Osteoblast (primary cell): ENCODE measurements at places on chromosomes 2 and 18. TPM values are rescaled to one million over a fixed set of nuclear protein-coding genes. Genes with fewer than 3 reads are reported as not detected.
A peak's percentile ranks its signal among the peaks of the same experiment; 100 is the strongest.

DNA sequence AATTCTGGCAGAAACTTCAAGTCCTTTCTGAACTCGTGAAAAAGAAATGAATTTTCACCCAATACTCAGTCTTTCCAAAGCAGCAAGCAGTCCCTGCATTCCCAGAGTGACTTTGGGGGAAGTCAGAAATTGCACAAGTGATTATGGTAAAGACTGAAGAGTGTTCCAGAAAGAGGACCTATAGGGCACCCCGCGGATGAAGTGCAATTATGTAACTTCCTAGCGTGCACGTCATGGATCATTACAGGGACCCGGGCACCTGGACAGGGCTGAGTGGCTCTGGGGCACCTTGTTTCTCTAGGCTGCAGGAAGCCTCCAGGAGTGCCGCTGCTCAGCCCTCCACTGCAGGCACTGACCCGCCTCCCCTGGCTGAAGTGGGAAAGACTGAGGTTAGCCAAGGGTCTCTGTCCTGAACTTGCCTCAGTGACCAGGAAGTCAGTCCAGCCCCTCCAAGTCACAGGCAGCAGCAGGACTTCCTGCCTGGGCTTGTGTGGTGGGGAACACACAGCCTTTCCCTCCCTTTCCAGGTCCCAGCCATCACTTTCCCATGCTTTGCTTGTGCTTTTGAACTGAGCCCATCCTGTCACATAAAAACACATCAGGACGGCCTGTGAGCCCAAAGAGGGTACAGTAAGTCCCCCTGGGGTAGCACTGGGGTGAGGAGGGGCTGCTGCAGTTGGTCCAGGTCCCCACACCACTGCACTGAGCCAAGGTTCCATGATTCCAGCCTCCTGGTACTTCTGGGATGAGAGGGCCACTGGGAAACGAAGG is 19.8 kb downstream of the TMEM185B start:
- no peaks in the 10 kb centered on the region for H3K36me3 ChIP-seq
- no peaks in the 10 kb centered on the region for H3K4me1 ChIP-seq
- DNase-seq = peak; percentile 34
- peaks cover 3% of the 10 kb centered on the region for H3K27me3 ChIP-seq
- no peak overlapping the region for H3K27ac ChIP-seq

Gene ICA1L
- total RNA-seq = 8.7 and 12.1 TPM in 2 replicates

Gene INPP5D
- total RNA-seq = under 0.01 TPM in 2 replicates

Gene SLC5A7
- total RNA-seq = not detected in 2 replicates

DNA sequence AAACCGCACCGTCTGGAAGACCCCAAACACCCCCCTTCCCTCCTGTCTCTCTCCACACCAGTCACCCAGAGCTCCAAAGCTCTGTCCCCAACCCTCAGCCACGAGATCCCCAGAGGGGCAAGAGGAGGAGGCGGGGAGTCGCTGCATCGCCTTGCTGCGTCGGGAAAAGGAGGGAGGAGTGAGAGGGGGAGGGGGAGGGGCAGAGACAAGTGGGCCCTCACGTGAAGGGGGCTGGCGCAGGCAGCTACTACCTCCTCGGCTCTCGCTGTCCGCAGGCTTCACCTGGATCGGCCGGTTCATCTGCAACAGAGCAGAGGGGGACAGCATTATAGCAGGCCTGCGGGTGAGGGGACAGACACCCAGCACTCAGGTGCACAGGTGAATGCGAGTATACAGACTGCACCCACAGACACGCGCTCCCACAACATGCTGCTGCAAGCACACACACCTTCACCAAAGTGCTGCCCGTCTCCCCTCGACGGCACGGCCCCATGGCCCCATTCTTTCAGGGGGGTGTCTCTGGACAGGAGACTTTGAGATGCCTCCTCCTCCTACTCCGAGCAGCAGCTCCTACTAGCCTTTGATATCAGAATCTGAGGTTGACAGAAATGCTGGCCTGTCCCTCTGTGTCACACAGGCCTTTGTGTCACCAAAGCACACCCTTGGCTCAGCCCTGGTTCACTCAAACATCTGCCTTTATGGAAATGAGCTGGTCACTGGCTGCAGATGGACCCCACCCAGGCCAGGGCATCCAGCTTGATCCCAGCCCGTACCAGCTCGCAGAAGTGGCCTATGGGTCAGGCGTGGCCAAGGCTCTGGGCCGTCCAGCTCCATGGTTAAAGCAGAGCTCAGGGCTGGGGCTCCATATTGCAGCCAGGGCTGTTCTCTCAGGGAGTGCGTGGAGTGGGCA is 243.8 kb downstream of the CELF4 start:
- H3K4me3 ChIP-seq = no peak overlapping the region
- H3K4me1 ChIP-seq = no peaks in the 10 kb centered on the region
- H3K27me3 ChIP-seq = peaks cover 8% of the 10 kb centered on the region
- no peak for DNase-seq
- H3K36me3 ChIP-seq = no peaks in the 10 kb centered on the region
- H3K27ac ChIP-seq = no peak overlapping the region

GRCh38 chr2:16741498-16741897 is 75.9 kb upstream of the CYRIA start:
- no peak overlapping the region for H3K27ac ChIP-seq
- no peak for DNase-seq
- no peaks in the 10 kb centered on the region for H3K4me1 ChIP-seq

DNA sequence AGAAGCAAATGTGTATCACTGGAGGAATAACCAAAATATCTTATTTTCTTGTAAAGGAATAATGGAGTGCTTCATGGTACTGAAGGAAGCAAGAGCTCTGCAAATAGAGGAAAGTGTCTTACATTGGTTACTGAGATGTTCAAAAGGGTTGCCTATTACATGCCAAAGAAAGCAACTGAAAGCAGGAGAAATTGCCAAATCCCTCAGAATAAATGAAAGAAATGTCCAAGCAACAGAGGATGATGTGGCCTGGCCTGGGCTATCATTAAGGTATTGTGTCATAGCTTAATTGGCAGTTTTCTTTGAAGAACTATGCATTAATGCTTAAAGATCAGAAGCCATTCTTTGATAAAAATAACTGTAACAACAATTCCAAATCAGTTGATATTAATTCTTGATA is 173.7 kb downstream of the RAB3GAP1 start:
- no peak for DNase-seq
- no peaks in the 10 kb centered on the region for H3K36me3 ChIP-seq
- H3K27ac ChIP-seq = no peak overlapping the region
- no peak overlapping the region for H3K4me3 ChIP-seq

GRCh38 chr2:130354139-130354428 is 1.8 kb upstream of the PTPN18 start:
- H3K4me3 ChIP-seq = no peak overlapping the region
- DNase-seq = no peak
- H3K4me1 ChIP-seq = peaks cover 6% of the 10 kb centered on the region
- no peaks in the 10 kb centered on the region for H3K36me3 ChIP-seq
- H3K27me3 ChIP-seq = no peaks in the 10 kb centered on the region

DNA sequence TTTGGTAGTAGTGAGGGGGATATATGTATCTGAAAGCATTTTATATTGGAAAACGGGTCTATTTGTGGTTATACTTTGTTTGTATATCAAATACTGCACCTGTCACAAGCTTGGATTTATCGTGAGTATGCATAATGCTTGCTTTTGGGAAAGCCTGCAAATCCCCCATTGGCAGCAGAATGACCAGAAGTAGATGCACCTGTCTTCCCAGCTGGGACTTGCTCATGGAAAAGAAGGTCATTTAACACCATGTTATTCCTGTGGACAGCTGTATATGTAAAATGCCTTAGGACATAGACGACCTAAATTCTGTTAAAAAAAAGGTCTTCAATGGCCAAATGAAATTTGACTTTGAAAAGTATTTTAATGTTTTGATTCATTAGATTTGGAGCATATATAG is 599.4 kb downstream of the XIRP2 start:
- H3K4me3 ChIP-seq = no peak overlapping the region
- no peaks in the 10 kb centered on the region for H3K27me3 ChIP-seq
- H3K4me1 ChIP-seq = no peaks in the 10 kb centered on the region
- H3K27ac ChIP-seq = no peak overlapping the region
- H3K36me3 ChIP-seq = no peaks in the 10 kb centered on the region

- peaks cover 34% of the 10 kb centered on the region for H3K27me3 ChIP-seq
- DNase-seq = no peak
- no peaks in the 10 kb centered on the region for H3K4me1 ChIP-seq
- no peak overlapping the region for H3K27ac ChIP-seq
- no peaks in the 10 kb centered on the region for H3K36me3 ChIP-seq
- no peak overlapping the region for H3K4me3 ChIP-seq
Measured at GRCh38 chr18:59072727-59073421, 66.8 kb upstream of the SEC11C start.

Gene MROH2A
- total RNA-seq = not detected in 2 replicates

- peaks cover 71% of the 10 kb centered on the region for H3K36me3 ChIP-seq
- H3K4me1 ChIP-seq = peaks cover 28% of the 10 kb centered on the region
- H3K27ac ChIP-seq = no peak overlapping the region
- no peak overlapping the region for H3K4me3 ChIP-seq
- H3K27me3 ChIP-seq = no peaks in the 10 kb centered on the region
Measured at GRCh38 chr2:86065512-86065911, 40.2 kb downstream of the POLR1A start.

- H3K27ac ChIP-seq = no peak overlapping the region
- no peak overlapping the region for H3K4me3 ChIP-seq
- H3K27me3 ChIP-seq = no peaks in the 10 kb centered on the region
- H3K36me3 ChIP-seq = no peaks in the 10 kb centered on the region
- no peaks in the 10 kb centered on the region for H3K4me1 ChIP-seq
- DNase-seq = no peak
Measured at GRCh38 chr2:14306268-14306861, 326.2 kb upstream of the LRATD1 start.

DNA sequence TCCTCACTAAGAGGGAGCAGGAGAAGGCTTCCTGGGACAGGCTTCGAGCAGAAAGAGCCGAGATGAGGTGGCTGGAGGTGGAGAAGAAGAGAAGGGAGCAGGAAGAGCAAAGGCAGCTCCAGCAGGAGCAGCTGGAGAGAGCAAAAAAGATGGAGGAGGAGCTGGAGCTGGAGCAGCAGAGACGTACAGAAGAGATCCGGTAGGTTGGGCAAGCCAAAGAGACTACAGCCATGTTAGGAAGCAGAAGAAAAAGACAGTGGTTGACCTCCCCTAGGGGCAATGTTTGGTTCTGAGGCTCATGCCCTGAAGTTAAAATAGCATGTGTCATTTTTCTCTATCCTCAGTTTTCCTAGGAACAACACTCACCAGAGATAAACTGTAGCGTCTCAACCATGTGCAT is 45.1 kb downstream of the SUMO1 start:
- no peak overlapping the region for H3K27ac ChIP-seq
- H3K4me1 ChIP-seq = no peaks in the 10 kb centered on the region
- no peak for DNase-seq

Gene PLCL1
- total RNA-seq = 3.2 and 4.0 TPM in 2 replicates

GRCh38 chr2:121297217-121297830 is 12.3 kb upstream of the TFCP2L1 start:
- no peaks in the 10 kb centered on the region for H3K4me1 ChIP-seq
- H3K27ac ChIP-seq = no peak overlapping the region
- H3K4me3 ChIP-seq = no peak overlapping the region
- H3K36me3 ChIP-seq = no peaks in the 10 kb centered on the region
- H3K27me3 ChIP-seq = no peaks in the 10 kb centered on the region

Gene KCNF1
- under 0.01 TPM in 1 of 2 replicates, not detected in the other for total RNA-seq

Gene ARHGAP28
- total RNA-seq = 23.9 and 24.2 TPM in 2 replicates

GRCh38 chr2:95308426-95308990 is 11.4 kb downstream of the KCNIP3 start:
- H3K27me3 ChIP-seq = peaks cover 42% of the 10 kb centered on the region
- no peaks in the 10 kb centered on the region for H3K36me3 ChIP-seq
- no peak overlapping the region for H3K4me3 ChIP-seq
- no peak for DNase-seq

Gene IDH1
- 181 and 226 TPM in 2 replicates for total RNA-seq

GRCh38 chr2:64276417-64277095 is 132.3 kb upstream of the PELI1 start:
- no peaks in the 10 kb centered on the region for H3K27me3 ChIP-seq
- H3K27ac ChIP-seq = peak overlapping the region; percentile 41
- no peak overlapping the region for H3K4me3 ChIP-seq
- no peak for DNase-seq
- H3K4me1 ChIP-seq = peaks cover 41% of the 10 kb centered on the region

DNA sequence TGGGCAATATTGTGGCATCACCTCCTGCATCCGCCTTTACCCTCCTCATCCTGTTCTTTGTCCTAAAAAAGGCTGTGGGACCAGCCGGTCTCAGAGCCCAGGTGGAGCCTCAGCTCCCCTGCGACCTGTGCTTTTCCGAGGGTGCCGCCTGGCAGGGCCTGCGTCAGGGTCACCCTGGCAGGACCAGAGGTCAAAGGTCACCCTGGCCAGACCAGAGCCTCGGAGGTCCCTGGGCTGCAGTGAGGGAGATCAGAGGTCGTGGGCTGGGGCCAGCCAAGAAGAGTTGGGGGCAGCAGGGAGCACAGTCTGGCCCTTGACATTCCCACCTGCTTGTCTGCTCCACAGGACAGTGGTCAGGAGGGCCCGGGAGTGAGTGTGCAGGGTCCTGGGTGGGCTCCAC is 31.5 kb downstream of the RBFA start:
- no peaks in the 10 kb centered on the region for H3K27me3 ChIP-seq
- H3K4me3 ChIP-seq = no peak overlapping the region
- H3K27ac ChIP-seq = no peak overlapping the region

GRCh38 chr2:145669301-145669700 is 1149.4 kb upstream of the ZEB2 start:
- no peak for DNase-seq
- no peak overlapping the region for H3K27ac ChIP-seq
- H3K27me3 ChIP-seq = no peaks in the 10 kb centered on the region
- no peaks in the 10 kb centered on the region for H3K4me1 ChIP-seq
- no peak overlapping the region for H3K4me3 ChIP-seq

- H3K27me3 ChIP-seq = no peaks in the 10 kb centered on the region
- H3K36me3 ChIP-seq = no peaks in the 10 kb centered on the region
- no peaks in the 10 kb centered on the region for H3K4me1 ChIP-seq
- DNase-seq = no peak
Measured at GRCh38 chr2:113178069-113178746, 4.4 kb downstream of the PSD4 start.

DNA sequence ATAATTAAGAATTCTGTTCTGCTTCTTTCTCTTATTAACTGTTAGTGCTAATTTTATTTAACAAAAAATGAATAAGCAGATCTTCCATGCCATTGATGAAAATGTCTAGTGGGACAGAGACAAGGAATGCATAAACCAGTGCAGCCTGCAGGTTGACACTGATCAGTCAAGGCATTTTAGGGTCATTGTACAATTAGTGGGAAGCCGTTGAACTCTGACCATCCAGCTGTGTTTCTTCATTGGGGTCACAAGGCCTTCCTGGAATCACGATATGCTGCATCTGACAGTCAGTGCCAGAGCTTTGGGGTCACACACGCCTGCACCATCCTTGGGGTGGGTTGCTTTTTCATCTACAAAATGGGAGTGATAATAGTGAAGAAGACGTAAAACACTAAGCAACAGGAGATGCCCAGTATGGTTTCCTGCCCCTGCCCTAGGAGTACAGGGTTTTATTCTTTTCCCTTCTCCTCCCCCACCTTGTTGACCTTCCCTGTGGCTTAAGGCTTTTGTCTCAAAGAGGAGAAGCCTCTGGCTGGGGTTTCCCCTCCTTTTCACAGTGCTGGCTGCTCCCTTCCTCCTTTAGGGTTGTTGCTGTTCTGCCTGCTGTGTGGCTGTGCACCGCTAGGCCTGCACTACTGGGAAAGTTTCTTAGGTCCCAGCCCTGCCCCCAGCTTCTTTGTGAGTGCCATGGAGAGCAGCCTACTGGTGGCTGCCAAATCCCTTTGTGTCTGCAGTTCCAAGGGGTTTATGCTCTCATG is 245.6 kb downstream of the TPGS2 start:
- H3K4me3 ChIP-seq = no peak overlapping the region
- no peak for DNase-seq
- peaks cover 22% of the 10 kb centered on the region for H3K4me1 ChIP-seq
- H3K27me3 ChIP-seq = no peaks in the 10 kb centered on the region
- H3K27ac ChIP-seq = no peak overlapping the region

GRCh38 chr2:3194828-3195227 is 182.8 kb downstream of the EIPR1 start:
- no peaks in the 10 kb centered on the region for H3K4me1 ChIP-seq
- peak; percentile 13 for DNase-seq
- H3K27me3 ChIP-seq = no peaks in the 10 kb centered on the region
- peaks cover 5% of the 10 kb centered on the region for H3K36me3 ChIP-seq
- no peak overlapping the region for H3K4me3 ChIP-seq
